ENCODE measurements at places on chromosomes 3 and 15.

DNA sequence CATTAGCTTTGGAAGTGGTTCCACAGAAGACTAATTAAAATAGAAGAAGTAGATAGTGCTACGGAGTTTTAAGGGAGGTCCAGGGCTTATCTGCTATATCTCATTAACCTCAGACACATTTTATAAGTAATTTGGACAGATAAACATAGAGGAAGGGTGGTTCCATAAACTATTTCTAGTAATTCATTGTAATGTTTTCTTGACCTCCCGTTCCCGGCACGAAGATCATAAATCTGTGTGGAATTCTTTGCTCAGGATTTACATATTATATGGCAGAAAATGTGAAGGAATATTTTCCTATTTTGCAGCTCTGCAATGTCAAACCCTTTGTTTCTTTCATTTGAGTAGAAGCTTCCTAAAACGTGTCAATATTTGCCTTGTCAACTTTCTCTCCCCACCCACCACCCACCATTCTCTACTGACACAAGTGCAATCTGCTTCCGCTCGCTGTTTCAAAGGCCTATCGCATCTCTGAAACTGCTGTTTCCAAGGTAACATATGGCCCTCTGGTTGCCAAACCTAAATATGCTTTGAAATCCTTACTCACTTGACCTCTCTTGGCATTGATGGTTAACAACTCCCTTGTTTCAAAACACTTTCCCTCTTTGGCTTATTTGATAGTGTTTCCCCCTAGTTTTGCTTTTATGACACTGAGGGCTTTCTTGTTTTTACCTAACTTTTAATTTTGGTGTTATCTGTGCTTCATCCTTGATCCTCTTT, 21.4 kb upstream of the PLSCR5 start:
- no peak for DNase-seq

DNA sequence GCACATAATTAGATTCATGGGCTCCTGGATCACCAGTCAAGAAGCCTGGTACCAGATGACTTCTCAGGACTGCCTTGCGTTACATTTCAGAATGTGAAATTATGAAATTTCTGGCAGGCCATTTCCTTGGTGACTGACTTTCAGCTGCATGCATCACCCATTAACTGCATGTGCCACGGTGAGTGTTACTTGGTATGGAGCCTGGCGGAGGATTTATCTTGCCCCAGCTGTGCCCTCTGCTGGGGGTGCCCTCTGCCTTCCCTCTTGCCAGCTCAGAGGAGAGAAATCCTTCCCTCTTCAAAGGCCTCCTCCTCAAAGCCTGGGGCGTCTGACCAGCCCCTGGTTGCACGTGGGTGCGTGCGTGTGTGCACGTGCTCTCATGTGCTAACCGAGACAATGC, 57.7 kb upstream of the CTSH start:
- DNase-seq: no peak

DNA sequence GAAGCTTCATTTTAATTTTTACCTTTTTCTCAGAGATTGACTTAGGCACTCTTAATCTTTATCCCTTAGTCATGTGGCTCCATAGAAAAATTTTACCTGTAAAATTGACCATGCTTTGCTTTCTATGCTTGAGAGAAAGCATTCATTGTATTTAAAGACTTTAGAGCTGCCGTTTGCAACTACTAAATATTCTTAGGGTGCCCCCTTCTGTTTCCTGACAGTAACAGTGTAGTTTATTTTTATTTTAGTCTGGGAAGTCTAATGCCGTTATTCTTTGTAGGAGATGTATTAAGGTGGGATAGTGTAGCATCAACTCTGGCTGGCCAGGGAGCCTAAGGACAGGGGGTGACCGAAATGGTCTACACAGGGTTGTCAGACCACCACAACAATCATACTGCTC, 84.5 kb upstream of the SYNPR start:
- no peak for DNase-seq

DNA sequence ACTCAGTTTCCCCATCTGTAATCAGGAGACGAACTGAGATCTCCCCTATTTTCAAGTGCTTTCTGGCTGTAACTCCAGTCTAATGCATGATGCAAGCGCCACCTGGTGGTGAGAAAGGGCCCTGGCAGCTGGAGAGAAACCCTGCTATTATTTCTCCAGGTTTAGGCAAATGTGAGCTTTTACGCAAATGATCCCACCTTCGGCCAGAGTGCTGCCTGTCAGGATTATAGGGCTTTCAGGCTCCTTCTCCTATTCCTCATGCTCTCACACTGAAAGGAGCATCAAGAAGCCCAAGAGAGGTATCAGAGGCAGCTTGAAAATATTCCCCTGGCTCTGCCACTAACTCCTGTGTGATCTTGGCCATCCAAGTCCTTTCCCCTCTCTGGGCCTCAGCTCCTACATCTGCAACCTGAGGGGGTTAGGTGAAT, 93.9 kb upstream of the RASGRF1 start:
- peak; percentile 82 for DNase-seq

- DNase-seq: no peak
Measured at GRCh38 chr3:97148931-97149330, 334.5 kb downstream of the EPHA6 start.

DNA sequence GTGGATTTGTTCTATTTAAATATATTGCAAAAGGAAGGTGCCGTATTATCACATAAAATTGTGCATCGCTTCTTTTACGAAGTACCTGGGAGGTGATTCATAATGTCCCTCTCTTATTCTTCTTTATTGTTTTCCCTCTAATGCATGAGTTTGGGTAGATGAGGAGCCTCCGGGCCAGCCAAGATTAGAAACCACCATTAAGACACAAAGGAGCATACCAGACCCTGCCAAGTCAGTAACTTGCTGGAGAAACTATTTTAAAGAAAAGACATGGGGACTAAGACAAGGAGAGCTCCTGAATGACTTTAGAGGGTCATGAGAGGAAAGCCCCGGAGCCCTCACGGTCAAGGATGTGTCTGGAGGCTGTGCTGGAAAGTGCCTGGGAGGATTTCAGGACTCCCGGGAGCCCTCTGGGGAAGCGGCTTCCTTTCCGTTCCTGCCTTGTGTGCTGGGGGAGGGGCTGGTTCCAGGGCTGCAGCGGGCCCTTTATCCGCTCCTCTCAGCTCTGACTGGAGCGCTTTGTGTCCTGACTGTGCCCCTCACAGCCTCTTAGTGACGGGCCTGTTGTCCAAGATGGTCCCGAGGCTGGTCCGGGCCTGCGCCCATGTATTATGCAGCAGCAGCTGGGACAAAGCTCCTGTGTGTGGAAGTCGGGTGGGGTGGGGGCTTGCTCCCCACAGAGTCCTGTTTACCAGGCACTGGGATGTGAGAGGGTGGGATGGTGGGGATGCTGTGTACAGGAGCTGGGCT, 35.7 kb downstream of the CORO2B start:
- DNase-seq: peak; percentile 80

GRCh38 chr3:21729888-21730459, 21.0 kb downstream of the ZNF385D start:
- DNase-seq: no peak

- no peak for DNase-seq
Measured at GRCh38 chr3:55989366-55989765, 478.9 kb downstream of the ERC2 start.

DNA sequence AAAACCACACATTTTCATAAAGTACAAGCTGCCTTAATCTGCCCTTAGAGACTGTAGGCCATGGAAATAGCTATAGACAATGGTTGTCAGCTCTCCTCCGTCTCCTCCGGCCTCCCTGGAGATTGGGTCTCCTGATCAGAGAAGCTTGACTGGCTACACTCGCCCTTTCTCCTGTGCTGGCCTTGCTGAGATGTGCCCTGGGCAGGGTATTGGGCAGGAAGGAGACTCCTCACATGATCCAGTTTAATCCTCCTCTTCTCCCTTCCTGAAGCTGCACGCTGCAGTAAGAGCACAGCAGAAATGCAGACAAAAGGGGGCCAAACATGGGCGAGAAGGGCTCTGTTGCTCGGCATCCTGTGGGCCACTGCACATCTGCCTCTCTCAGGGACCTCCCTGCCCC, at the start of gene SLC24A5:
SLC24A5 (plus strand) TSS at position 246 of the 400 bp plus-strand sequence; CDS start at position 301, 55 bp downstream.
- DNase-seq: peak; percentile 47

- DNase-seq: no peak
Measured at GRCh38 chr15:88980498-88980897, 67.3 kb upstream of the MFGE8 start.

GRCh38 chr15:93300796-93301195, 211.8 kb upstream of the RGMA start:
- no peak for DNase-seq

DNA sequence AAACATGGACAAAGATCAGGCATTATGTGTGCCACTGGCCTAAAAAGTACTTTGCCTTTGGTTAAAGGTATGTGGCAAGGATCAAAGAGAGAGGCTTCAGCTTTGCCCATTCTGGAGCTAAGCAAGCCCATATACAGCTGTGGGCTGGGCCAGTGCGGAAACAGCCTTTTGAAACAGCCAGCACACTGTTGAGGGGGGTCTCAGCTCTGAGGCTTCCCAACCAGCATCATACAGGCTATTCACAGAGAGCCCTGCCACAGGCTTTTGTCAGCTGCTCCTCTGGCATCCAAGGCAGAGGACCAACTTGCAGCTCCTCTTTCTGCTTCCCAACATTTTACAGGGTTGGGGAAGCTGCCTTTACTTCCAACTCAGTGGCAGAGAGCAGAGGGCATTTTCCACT, 63.2 kb upstream of the FOXB1 start:
- DNase-seq: no peak

DNA sequence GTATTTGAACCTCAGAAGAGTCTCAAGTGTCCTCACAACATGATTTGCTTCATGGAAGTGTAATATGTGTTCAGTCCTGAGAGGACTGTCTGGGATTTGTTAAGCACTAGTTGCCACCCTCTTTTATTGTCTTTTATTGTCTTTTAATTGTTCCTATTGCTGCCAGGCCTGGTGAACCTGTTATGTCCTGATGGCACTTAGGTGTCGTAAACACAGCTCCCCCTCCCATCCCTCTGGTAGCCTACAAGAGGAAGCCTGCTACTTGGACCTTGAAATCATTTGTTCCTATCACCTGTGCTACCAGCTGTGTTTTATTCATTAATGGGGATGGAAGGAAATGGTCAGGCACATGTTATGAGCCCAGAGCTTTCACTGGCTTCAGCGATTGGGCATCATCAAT, 19.3 kb downstream of the CCNB2 start:
- DNase-seq: no peak

DNA sequence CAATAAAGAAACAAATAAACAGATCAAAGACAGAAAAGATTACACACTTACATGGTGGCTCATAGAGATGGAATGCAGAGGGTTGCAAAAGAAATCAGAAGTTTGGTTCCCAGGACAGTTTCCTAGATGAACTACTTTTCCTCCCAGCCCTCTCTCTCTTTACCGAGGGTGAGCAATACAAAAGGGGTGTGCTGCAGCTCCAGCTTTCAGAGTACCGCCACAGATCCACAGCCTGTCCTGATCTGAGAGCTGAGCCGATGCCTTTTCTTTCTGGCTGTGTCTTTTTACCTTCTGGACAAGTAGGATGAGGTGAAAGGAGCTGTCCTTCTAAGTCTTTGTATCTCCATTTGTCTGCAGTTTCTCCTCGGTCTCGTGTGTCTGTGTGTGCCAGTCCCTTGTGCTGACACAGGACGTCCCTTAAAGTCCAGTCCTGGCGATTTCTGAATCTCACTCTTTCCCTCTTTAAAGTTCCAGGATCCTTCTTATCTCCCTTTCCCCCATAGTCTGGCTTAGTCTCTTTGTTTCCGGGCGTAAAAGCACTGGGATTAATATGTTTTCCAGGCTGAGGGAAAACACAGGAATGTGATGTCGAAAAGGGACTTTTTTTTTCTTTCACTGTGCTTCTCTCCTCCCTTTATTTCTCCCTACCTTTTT, 540 bp downstream of the CCDC80 start:
- peak; percentile 71 for DNase-seq

- no peak for DNase-seq
Measured at GRCh38 chr3:78529601-78530000, 1238.2 kb downstream of the ROBO1 start.

DNA sequence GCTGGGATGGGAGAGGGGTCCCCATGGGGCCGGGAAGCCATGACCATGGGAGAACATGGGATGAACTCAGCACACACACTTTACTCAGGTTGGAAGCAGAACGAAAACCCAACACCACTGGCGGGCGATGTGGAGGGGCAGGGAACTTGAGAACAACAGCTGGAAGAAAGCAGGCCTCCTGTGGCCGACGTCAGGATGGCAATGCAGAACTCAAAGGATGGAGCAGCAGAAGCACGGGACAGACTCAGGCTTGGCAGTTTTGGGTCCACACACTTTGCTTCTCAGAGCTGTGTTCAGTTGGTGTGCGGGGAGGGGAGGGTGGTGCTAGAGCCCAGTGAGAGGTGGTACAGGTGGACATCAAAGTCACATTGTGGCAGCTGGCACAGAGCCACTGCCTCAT, 80.7 kb downstream of the SEC22A start:
- no peak for DNase-seq

GRCh38 chr3:38003817-38004414, 13.3 kb downstream of the VILL start:
- no peak for DNase-seq

GRCh38 chr15:72724028-72724427, 38.0 kb downstream of the BBS4 start:
- no peak for DNase-seq

DNA sequence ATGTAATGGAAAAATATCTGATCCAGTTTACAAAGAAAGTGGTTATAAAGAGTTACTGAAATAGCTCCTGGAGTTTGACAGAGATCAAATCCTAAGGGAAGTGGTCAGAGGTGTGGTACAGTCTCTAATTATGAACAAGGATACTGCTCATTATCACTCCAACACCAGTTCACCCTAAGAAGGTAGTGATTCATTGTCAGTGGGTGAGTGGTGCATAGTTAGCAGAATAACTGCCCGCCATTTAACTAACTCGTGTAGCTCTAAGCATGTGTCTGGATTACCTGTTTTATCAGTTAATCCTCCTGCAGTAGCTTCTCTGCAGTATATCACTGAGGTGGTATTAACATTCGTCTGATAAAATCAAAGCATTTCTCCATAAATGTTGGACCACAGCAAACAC, 700.1 kb downstream of the NLGN1 start:
- DNase-seq: no peak

- no peak for DNase-seq
Measured at GRCh38 chr3:99541181-99541580, 97.2 kb upstream of the COL8A1 start.

GRCh38 chr3:15171096-15171495, 35.0 kb upstream of the CAPN7 start:
- no peak for DNase-seq

- DNase-seq: no peak
Measured at GRCh38 chr15:32636410-32636809, 5.1 kb upstream of the SCG5 start.

- peak; percentile 14 for DNase-seq
Measured at GRCh38 chr15:58515807-58516206, 84.0 kb downstream of the LIPC start.

DNA sequence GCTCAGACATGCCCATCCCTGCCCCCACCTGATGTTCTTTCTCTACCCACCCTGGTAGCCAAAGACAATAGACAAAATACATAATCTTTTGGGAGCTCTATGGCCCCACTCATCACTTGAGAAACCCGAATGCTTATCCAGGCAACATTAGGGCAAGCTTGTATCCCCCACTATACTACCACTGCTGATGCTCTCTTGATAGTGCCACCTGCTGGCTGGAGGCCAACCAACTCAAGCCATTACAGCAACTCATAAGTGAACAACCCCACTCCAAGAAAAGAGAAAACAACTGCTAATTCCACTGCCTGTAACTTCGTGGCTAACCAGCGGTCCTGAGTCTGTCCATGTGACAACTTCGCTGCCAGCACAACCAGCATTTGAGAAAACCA, 342.5 kb upstream of the TGFBR2 start:
- DNase-seq: no peak

GRCh38 chr15:94453227-94453988, 222.0 kb downstream of the MCTP2 start:
- DNase-seq: peak; percentile 91
